Glutamatergic neuron (in vitro differentiated cells): ENCODE measurements at places on chromosomes 3 and 15. TPM values are rescaled to one million over a fixed set of nuclear protein-coding genes. Genes with fewer than 3 reads are reported as not detected.

DNA sequence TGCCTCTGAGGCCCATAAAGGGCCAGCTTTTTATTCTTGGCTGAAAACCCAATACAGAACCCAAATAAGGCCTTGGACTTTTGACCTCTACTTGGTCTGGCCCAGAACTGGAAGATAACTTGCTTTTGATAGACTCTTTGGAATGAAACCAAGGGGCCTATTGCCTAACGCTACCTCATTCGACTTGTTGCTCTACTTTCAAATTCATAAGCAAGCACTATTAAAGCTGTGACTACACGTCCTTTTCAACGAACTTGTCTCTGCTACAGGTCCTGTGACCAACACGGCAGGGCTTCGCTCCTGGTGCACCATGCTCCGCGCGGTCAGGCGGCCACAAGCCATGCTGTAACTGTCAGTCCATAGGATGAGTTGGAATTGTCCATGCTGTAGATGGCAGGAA is 385.4 kb downstream of the MFSD1 start:
- DNase-seq: no peak

- no peak for DNase-seq
These were observed 198.6 kb downstream of the KBTBD8 start for GRCh38 chr3:67196677-67197076.

- no peak for DNase-seq
These were observed 81.3 kb downstream of the SMAD6 start for GRCh38 chr15:66783314-66783713.

Gene NPRL2
- 30.4 TPM for total RNA-seq
